Activated T-helper 9 cell treated with anti-CD3 and anti-CD28 coated beads, Interleukin-2, amount 50 U/mL, for 16 hours (primary cell): ENCODE measurements at places on chromosomes 5 and 9.

DNA sequence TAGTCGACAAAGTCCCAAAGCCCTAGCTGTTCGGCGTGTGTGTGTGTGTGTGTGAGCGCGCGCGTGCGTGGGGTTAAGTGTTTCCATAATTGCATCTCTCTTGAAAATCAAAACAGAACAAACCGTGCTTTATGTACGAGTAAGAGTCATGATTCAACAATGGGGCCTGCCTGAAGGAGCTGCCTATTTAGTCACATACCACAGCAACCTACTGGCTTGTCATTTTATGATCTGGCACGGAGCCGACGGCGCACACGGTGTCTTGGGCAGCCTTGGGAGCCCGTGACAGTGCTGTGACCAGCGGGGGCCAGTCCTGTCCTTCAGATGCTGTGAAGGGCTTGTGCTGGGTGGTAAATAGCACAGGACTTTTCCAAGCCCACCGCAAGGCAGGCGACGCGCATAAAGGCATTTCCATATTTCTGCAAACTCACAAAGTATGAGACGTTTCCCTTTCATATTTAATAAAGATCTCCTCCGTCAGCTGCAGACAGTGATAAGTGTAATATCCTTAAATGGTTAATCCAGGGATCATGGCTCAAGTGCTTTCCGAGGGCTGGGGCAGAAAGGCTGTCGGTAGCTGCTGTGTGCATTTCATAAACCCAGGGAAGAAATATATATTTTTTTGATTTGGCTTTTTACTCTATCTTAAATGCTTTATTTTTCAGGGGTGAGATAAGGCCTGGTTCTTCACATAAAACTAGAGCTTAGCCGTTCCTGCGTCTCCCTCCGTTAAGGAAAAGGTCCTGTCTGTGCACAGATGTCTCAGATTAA lies 270.2 kb upstream of the IRX1 start:
- DNase-seq, result no peak

GRCh38 chr5:77761606-77762005 lies 14.5 kb downstream of the TBCA start:
- no peak for DNase-seq

- DNase-seq, result no peak
These were observed 9.9 kb upstream of the GLIS3 start for GRCh38 chr9:4309806-4310205.

GRCh38 chr5:6404129-6404528 lies 25.8 kb upstream of the MED10 start:
- DNase-seq, result no peak

DNA sequence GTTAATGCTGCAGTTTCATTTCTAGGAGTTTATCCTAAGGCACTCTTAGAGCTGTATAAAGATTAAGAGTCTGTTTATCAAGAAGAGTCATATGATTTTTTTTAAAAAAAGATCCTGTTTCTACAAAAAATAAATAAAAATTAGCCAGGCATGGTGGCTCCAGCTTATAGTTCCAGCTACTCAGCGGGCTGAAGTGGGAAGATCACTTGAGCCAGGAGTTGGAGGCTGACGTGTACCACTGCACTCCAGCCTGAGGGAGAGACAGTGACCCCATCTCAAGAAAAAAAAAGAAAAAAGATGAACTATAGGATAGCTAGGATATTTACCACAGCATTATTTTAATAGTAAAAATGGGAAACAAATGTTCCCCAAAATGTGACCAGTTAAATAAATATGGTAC lies 3.3 kb upstream of the UBE2D2 start:
- no peak for DNase-seq

DNA sequence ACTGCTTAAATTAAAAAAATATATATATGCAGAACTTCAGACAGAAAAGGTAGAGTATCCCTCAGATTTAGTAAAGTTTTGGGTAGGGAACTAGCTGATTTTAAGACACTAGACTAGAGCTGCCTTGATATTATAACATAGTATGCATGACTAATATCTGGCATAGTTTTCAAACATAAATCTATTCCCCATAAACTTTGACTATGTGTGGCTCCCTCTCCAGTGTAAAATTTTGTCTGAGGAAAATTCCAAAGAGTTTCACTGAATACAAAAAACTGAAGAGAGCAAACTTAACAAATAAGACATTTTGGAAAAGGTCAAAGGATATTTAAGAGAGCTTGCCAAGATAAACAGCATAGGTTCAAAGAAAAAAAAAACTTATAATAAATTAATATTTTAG lies 66.2 kb upstream of the ZNF462 start:
- DNase-seq, result no peak

DNA sequence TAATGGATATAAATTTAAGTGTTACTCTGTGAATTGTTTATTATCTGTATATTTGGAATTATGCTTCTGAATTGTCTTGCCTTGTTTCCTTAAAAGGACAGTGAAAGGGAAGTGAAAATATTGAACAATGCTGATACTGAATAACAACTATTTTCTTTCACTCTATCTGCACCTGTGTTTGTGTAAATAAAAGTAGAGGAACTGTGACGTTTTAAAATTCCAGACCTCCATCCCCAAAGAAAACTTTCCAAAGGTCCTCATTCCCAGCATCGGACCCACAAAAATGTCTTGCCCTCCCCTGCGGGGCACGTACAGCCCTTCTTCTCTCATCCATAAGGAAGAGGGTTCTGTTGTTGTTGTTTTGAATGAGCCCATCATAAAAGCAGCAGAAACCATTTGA lies 100.0 kb downstream of the NLN start:
- DNase-seq, result no peak

- DNase-seq, result no peak
These were observed 20.9 kb upstream of the HMCN2 start for GRCh38 chr9:130244548-130245165.

DNA sequence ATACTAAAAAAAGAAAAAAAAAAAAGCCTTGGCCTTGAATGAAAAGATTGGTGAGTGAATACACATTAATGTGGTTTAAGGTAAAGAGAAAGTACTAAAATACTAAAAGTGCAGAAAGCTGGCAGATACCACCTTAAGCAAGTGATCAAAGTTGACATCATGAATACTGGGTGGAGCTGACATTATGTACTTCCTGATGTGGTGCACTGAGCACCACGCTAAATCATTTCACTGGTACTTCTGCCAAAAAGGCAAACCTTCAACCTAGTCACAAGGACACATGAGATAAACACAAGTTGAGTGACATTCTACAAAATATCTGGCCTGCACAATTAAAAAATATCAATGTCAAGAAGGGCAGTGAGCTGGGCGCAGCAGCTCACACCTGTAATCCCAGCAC lies 33.8 kb upstream of the PANK3 start:
- DNase-seq, result no peak

DNA sequence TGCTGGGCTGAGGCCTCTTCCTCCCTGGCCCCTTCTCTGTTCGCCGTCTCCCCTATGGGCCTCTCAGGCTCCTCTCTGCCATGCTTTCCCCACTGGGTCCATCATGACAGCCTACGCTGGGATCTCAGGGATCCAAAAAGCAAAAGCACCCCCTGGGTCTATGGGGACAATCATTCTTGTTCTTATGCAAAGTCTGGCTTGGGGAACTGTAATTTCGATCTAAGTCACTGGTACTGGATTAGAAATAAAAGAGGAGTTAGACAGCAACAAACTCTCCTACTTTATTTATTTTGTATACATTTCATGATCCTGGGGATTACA lies 86.6 kb downstream of the SLC38A9 start:
- DNase-seq, result no peak

DNA sequence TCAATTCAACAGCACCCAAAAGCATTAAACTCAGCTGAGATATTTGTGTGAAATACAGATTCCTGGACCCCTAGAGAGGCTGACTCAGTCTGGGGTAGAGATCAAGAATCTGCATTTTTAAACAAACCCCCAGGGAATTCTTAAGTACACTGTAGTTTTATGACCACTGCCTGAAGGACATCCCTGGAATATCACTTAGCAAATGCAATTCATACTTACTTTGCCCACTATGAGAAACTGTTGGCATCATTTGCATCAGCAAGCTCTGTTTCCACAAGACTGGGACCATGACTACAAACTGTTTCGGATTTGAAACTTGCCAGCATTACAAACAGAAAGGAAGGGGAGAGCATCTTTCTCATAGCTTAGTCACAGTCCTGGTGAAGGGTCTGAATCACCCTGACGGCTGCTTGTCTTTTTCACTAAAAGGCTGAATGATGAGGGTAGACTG lies 63.7 kb downstream of the MLLT3 start:
- DNase-seq, result peak; percentile 8

GRCh38 chr5:27906931-27907601 lies 868.7 kb upstream of the CDH9 start:
- DNase-seq, result no peak

GRCh38 chr5:179176571-179177230 lies 116.5 kb downstream of the ZNF354C start:
- no peak for DNase-seq

DNA sequence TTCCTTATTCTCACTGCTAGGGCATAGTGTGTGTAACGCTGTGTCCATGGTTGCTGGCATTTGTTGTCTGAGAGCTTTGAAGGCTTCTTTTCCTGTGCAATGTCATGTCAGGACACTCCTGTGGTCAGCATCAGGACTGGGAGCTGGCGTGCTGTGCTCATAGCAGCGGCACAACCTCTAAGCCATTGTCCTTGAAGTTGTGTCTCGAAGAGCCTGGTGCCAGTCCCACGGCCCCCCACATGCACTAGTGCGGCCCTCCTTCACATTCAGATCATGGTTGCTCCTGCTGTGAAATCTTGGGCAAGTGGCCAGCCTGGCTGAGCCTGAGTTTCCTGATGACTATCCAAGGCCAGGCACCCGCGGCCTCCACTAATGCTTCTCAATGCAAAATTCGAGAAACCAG lies 32.4 kb downstream of the PDZD2 start:
- no peak for DNase-seq

- no peak for DNase-seq
These were observed 161.6 kb downstream of the ZDHHC21 start for GRCh38 chr9:14531341-14532269.

GRCh38 chr9:98834386-98834785 lies 26.9 kb downstream of the GALNT12 start:
- no peak for DNase-seq

GRCh38 chr9:129595311-129595741 lies 25.6 kb downstream of the C9orf50 start:
- DNase-seq, result no peak

DNA sequence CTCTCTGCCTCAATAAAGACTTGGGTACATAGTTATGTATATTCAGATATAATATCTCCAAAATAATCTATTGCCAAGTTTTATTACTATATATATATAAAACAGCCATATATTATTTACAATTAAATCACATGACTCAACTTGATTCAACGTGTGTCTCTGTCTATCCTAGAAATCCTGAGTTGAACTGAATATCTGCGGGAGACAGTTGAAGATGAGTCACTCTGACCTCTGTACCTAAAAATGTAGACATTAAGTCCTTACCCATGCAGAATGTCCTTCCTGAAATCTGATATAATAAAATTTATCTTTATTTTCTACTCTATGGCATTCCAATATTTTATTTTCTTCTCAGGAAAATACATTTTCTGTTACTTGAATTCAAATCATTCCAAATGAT lies 218.2 kb upstream of the PRDM9 start:
- no peak for DNase-seq

DNA sequence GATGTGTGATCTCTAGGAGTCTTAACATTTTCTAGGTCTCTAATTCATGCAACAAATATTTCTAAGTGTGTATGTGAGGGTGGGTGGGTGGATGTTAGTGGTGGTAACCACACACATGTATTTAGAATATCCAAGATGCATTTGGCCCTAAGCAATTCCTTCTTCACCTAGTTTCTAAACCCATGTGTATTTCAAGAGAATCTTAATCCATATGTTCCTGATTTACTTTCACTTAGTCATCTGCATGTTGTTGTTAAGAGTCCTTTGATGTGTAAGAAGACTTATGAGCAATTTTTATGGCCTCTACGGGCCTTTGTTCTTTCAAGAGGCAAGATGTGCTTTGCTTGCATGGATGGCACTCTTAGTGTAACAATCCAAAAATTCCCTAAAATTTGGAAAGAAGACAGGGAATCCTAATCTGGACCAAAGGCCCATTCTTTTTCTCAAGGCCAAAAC lies 282.6 kb downstream of the SPATA31D1 start:
- no peak for DNase-seq

DNA sequence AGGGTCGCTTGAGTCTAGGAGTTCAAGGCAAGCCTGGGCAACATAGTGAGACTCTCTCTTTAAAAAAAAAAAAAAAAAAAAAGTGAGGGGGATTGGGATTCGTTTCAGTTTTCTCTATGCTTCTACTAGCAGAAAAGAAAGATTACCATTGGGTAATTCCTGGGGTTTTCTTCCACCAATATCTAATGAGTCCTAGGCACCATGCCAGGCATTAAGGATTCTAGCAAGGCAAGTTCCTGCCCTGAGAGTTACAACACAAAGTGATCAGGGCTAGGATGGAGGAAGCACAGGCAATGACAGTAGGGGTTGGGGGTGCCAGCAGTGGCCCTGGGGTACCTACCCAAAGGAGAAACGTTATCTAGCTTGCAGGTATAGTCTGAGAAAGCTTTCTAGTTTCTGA lies 90.8 kb downstream of the PCDH1 start:
- DNase-seq, result no peak

DNA sequence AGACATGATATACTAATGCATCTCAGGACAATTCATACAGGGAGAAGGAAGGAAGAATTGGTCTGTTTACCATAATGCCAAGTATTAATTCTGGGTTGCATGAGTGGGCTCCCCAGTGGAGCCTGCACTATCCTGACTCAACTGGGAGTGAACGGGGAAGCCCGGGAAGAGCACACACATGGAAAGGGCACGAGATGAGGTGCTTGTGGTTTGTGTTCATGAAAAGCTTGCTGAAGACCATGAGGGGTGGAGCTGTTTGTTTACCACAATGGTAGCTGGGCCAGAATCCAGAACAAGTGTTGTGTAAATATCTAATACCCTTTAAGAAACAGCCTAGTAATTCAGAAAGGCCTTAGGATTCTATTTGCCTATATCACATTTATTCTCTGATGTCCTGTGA lies 44.6 kb downstream of the POC5 start:
- no peak for DNase-seq

DNA sequence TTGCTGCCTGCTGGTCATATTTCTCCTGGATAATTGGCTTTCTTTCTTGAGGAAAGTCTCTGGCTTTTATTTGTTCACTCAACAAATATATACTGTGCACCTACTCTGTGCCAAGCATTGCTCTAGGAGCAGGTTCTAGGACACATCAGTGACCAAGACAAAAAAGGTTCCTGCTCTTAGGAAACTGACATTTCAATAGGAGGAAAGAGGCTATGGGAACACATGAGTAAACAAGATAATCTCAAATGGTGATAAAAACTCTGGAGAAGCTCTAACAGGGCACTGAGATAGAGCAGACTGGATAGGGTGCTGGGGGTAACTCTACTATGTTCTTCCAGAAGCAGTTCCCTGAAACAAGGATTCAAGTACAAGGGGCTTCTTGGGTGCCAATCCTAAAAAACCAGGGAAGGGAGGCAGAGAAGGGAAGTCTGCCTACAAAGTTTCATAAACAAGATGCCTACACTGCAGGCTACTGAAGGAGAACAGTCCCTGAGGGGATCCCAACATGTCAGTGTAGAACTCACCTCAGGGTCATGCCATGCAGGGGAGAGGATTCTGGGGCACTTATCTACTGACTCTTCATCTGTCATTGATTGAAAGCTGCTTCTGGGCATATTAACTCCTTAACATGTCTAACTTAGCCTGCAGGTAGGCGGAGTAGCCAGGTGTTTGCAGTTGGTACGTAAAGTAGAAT lies 181.3 kb downstream of the GRIA1 start:
- no peak for DNase-seq
